ENCODE measurements at places on chromosomes 7 and 10.

- DNase-seq = no peak
These were observed 94.2 kb upstream of the GJD4 start for GRCh38 chr10:35510891-35511290.

- no peak for DNase-seq
These were observed 66.1 kb downstream of the THNSL1 start for GRCh38 chr10:25082276-25083204.

- no peak for DNase-seq
These were observed 12.2 kb upstream of the DUSP5 start for GRCh38 chr10:110485541-110485940.

- DNase-seq = no peak
These were observed 738.1 kb downstream of the KCNMA1 start for GRCh38 chr10:76899490-76899889.

- DNase-seq = peak; percentile 61
These were observed 33.4 kb upstream of the PLPP4 start for GRCh38 chr10:120423431-120424197.

DNA sequence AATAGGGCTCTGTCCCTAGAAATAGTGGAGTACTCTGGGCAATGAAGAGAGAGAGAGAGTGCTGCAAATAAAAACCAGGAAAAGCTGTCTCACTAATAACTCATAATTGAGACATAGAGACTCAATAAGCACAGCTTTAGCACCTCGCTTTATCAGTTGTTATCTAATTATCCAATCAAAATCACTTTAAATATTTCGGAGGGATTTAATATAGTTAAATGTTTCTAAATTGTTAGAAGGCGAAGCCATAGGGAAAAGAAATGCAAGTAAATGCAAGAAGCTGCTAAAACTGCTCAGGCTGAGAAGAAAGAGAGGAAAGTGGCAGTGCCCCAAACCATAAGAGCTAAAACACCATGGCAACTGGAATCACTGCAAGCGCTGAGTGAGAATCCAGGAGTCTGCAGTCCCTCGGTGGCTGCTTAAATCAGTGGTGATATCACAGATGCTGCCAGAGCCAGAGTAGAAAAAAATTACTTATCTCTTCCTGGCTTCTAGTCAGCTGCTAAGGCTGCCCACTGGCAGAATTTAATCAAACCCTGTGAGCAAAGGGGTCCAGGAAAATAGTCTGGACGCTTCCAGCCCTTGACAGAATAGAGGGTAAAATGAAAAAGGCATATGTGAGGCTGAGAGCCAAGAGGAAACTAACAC, 150.4 kb upstream of the CHRM2 start:
- DNase-seq = peak; percentile 45

DNA sequence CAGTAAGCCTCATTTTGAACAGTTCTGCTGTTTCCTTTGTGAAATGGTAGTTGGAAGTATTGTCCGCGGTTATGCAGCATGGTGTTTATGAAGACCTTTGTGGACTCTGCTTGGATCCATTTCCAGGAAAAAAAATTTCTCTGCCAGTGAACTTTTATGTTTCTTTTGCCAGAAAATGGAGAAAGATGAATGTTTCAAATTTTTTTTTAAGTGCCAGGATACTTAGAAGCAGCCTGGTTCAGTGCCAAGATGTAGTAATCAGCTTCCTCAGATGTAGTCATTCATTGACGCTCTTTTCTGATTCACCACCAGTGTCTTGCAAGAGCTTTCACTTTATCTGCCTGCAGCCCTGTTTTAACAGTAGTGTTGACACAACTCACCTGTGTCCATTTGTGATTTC, 258.2 kb downstream of the SDK1 start:
- DNase-seq = no peak

GRCh38 chr10:127983344-127984100, 76.6 kb downstream of the PTPRE start:
- DNase-seq = no peak

DNA sequence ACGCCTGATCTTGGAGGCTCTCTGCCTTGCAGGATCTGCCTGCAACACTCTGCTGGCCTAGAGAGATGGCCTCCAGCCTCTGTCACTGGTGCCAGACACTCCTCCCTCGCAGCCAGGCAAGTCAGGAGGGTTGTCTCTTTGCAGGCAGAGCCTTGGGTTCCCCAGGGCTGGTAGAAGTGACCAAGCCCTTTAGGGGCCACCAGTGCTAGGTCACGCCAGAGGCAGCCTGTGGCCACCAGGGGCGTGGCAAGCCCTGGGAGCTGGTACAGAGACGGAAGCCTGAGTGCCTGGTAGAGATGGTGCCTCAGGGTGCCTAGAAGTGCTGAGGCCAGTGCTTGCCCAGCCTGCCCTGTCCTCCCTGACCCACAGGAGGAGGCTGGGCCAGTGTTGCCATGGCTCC, 9.1 kb downstream of the ADCYAP1R1 start:
- no peak for DNase-seq

- DNase-seq = no peak
These were observed 191.3 kb downstream of the CUX1 start for GRCh38 chr7:102008535-102009262.

- DNase-seq = no peak
These were observed 46.0 kb upstream of the ADAM12 start for GRCh38 chr10:126434235-126434634.

DNA sequence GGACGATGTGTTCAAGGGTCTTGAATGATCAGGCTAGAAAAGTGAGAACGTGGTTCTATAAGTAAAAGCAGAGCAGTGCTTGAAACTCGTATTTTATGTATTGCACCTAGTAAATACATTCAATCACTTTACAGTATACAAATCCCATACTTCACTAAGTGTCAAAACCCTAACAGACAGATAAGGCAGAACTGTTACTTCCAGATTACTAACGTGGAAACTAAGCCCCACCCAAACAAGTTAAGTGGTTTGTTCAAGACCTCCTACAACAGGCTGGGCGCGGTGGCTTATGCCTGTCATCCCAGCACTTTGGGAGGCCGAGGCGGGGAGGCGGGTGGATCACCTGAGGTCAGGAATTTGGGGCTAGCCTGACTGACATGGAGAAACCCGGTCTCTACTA, 9.2 kb upstream of the MYO1G start:
- DNase-seq = no peak

DNA sequence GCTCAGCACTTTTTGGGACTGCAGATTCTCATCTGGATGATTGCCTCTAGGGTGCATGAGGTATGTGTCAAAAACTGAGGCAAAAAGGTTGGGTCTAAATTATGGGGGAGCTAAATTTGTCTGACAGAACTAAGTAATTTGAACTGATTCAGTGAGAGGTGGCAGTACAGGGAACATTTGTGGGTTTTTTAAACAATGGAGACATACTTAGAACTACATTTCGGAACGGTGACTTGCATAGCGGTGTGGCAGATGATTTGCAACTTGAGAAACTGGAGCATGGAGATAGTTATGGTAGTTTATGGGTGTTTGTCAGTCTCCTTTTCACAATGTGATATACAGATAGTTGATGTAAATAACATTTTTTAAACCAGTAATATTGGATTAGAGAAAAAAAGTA, 14.6 kb downstream of the TBC1D12 start:
- DNase-seq = no peak

DNA sequence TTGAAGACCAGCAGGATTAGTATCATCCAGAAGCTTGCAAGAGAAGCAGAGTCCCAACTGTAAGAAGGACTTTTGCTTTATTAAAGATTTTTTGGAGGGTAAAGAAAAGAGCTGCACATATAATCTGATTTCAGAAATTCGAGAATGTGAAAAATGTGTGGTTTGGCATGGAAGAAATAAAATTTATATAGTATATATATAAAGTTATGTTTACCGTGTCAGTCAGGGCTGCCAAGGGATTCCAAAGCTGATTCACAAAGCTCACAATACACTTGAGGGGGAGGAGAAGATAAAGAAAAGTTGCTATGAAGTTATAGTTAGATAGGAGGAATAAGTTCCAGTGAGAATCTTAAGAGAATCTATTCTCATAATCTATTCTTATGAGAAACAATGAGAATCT, 231.8 kb upstream of the CACNA2D1 start:
- no peak for DNase-seq

GRCh38 chr10:33566001-33566400, 231.5 kb upstream of the NRP1 start:
- peak; percentile 94 for DNase-seq

DNA sequence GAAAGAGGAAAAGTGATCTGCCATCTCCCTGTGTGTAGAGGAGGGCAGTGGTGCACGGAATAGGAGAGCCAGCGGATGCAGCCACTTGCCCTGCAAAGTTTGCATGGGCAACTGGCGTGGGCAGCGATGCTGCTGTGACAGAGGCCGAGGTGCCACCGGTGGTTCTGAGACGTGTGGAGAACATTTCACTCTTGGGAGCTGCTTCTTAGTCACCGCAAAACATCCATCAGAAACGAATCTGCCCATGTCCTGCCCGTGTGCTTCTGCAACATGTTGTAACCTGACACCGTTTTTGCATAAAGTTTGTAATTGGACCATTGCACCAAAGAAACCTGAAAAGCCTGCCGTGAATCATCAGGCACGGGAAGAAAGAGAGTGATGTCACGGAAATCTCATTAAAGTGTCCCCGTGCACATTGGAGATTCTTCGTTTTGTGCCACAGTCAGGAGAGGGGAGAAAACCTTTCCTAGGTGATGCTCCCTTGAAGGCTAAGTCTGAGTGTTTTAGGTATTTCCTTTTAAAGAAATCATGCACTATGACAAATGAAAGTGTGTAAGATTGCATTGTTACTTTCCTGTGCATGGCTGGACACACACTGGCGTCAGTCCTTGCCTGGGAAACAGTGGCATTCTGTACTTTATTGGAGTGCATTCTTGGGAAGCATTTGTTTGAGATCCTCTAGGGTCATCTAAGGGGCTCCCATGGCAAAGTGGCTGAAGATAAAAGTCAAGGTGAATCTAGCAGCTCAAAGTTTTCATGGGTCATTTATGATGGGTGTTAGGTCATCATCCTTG, 302.6 kb downstream of the KLF6 start:
- DNase-seq = peak; percentile 64

DNA sequence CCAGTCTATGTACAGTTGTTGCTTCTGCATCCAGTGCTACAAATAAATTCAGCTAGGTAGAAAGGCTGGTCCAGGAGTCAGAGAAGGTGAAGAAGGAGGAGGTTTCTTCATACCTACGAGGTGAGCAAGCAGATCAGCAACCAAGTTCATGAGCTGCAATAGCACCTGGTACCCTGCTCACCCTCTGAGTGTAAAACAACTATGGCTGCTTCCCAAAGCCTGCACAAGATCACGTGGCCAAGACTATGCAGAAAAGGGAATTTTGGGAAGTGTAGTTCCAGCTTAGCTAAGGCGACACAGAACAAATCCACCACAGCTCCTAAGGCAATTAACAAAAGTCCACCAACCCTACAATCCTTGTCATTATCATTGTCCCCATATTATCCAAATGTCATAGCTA, 95.9 kb upstream of the AUTS2 start:
- DNase-seq = peak; percentile 45

GRCh38 chr7:37656913-37657530, 26.5 kb upstream of the GPR141 start:
- DNase-seq = no peak

- no peak for DNase-seq
These were observed 109.8 kb upstream of the WNT16 start for GRCh38 chr7:121219026-121219425.

DNA sequence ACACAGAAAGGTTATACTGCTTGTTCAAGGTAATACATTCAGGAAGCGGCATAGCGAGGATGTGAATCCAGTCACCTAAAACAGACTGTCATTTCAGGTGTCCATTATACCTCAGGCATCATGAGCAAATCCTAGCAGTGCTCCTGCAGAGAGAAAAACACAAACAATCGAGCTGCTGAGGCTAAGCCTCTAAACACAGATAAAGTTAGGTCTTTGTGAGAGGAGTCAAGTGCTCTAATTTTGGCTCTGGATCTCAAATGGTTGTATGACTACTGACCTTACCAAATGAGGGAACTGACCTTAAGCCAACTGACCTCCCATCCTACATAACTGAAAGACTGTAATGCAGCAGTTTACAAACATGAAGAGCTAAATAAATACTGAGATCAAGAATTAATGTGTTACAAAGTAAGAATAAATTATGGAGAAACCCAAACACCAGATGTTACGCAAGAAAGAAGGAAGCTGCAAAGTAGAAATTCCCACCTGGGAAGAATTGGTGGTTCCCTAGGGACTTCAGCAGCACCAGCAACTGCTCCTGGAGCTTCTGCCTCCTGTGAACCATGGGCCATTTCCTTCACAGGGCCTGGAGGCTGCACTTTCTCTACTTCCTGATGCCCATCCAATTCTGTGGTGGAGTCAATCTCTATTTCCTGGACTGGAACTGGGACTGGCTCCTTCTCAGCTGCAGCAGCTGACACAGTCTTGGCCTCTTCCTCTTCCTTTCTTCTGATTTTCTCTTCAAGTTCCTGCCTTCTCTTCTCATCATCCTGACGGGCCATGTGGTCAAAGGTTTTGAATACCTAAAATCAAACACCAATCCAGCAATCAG, 5.8 kb downstream of the NUDCD3 start:
- no peak for DNase-seq

GRCh38 chr10:116385994-116386809, 41.4 kb upstream of the PNLIPRP3 start:
- DNase-seq = peak; percentile 57

GRCh38 chr10:63355682-63356081, 110.1 kb downstream of the JMJD1C start:
- DNase-seq = no peak

GRCh38 chr10:49833168-49833567, 71.0 kb upstream of the OGDHL start:
- no peak for DNase-seq

GRCh38 chr10:116629340-116629739, 8.6 kb downstream of the PNLIPRP2 start:
- DNase-seq = no peak

GRCh38 chr7:142815134-142815533, 39.7 kb upstream of the EPHB6 start:
- peak; percentile 39 for DNase-seq

GRCh38 chr7:21767300-21767900, 178.3 kb downstream of the CDCA7L start:
- peak; percentile 79 for DNase-seq

GRCh38 chr10:32103721-32104120, 47.5 kb upstream of the KIF5B start:
- DNase-seq = no peak

DNA sequence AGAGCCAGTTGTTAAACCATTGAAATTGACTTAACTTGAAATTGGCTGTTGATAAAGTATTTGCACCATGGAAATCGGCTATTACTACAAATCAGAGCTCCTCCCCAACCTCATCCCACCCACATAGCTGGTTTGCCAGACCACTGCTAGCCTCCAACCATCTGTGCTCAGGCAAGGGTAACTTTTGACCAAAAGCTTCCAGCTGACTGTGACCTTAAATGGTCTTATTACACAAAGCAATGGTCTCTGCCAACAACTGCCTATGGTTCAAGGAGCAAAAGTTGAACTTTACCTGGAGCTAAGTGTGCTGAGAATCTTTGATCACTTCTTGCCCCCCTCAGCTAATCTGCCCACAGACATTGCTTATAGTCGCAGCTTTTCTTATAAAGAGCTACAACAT, 48.5 kb upstream of the ADRB1 start:
- no peak for DNase-seq

GRCh38 chr7:102122026-102122425, 164.6 kb upstream of the SH2B2 start:
- DNase-seq = no peak
